HFF-Myc (cell line): ENCODE measurements at places on chromosomes 11 and 22.
A peak's percentile ranks its signal among the peaks of the same experiment; 100 is the strongest.

- DNase-seq = no peak
Observed at GRCh38 chr11:72009156-72009555, 10.4 kb downstream of the IL18BP start.

DNA sequence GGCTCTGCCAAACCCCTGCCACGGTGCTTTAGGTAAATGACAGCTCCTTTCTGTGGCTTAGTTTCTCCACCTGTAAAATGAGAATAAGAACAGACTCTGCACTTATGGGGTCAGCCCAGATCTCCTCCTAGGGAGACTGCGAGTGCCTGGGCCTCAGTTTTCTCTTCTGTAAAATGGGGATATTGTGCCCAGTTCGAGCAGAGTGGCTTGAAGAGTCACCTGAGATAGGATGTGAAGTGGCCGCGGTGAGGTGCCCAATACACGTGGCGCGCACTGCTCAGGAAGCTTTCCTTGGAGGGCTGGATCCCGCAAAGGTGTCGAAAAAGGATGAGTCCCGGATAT lies 473 bp upstream of the EMID1 start:
- no peak for DNase-seq

- DNase-seq = no peak
Observed at GRCh38 chr11:101840704-101841103, 74.1 kb upstream of the CEP126 start.

DNA sequence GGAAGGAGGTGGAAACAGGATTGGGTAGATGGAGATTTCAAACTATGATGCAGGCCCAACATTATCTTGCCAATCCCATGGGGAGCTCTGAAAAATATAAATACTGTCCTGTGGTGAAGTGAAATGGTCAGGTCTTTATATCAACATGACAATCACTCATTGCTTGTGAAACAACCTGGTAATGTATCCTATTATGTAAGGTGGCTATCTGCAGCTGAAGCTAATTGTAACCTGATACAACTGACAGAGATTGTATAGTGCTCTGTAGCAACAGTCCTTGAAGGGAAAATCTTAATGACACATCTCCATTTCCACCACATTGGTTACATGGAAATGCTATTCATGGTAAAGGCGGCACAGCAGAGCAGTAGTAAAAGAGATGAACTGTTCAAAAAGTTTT lies 20.7 kb upstream of the CHORDC1 start:
- no peak for DNase-seq

GRCh38 chr11:10017911-10018310 lies 276.1 kb downstream of the SBF2 start:
- DNase-seq = no peak

DNA sequence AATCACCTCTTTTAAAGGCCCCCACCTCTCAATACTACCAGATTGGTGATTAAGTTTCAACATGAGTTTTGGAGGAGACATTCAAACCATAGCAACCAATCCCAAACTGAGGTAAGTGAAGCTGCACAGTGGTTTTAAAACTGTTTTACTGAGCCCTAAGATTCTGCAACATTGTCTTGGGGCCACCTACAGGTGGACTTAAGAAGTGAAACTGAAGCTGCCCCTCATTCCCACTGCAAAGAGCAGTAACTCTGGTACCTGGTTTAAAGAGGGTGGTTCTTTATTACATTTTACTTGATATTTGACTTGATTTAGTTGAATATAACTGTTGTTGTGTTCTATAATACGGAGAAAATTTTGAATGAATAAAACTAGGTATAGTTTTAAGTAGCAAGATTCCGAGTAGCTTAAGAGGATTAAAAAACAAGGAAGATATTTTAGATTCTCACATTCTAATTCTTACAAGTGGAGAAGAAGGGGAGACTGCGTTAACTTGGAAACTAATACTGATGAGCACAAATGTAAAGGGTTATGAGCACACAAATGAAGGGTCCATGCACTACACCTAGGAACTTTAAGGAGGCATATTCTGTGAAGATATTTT lies 26.7 kb downstream of the SYT9 start:
- DNase-seq = peak; percentile 12

DNA sequence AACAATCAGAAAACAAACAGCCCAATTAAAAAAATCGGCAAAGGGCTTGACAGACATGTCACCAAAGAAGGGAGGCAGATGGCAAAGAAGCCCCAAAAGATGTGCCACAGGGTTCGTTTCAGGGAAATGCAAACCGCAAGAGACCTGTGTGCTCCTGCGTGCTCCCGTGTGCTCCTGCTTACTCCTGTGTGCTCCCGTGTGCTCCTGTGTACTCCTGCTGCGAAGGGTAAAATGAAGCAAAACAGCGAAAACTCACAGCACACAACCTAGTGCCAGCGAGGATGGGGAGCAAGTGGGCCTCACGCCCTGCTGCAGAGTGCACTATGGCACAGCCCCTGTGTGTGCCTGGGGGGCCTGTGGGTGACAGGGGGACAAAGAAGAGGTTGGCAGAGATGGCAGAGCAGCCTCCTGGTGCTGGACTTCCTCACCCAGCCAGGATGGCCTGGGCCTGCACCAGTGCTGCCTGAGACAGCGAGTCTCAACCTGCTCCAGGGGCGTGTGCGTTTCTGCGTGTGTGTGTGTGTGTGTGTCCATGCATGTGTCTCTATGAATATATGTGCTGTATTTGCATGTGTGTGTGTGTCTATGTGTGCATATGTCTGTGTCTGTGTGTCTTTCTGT lies 14.0 kb downstream of the ASCL2 start:
- no peak for DNase-seq

DNA sequence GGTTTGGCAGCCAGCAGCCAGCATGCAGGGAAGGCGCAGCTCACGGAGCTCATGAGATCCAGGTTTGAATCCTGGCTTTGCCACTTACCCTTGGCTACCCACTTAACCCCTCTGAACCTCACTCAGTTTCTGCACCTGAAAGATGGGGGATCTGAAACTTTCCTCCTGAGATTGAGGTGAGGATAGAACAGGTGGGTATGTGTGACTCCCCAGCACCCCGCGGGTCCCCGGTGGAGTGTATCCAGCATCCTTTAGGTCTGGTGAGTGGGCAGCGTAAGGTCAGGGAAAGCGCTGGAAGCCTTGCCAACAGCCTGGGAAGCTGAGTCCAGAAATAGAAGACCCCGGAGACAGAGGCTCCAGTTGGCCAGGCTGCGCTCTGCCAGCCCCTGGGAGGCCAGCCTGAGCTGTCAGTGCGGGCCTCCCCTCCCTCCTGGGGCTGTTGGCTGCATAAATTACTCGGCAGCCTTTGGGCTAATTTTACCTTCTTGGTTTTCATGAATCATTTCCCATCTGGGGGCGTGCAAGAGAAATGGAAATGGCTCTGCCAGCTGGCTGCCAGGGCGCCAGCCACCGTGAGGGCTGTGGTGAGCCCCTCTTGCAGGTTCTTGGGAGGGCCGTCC lies 17.6 kb downstream of the PRDM11 start:
- no peak for DNase-seq

GRCh38 chr22:47406896-47407295 lies 644.4 kb downstream of the TBC1D22A start:
- no peak for DNase-seq

DNA sequence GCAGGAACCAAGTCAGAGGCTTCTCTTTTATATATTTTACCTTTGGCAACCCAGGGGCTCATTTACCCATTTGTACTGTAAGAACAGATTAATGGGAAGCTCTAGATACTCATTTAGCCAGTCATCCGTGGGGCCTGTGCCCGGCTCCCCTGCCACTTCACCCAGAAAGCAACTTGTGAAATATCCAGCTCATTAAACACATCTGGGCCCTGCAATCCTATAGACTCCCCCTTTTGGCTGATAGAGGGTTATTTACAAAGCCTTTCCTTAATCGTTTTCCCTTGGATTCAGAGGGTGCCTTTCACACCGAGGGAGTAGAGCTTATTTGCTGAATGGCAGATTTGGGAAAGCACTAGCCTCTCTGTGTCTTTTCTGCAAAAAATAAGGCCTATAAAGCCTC lies 118.7 kb upstream of the SORL1-AS1 start:
- DNase-seq = no peak

DNA sequence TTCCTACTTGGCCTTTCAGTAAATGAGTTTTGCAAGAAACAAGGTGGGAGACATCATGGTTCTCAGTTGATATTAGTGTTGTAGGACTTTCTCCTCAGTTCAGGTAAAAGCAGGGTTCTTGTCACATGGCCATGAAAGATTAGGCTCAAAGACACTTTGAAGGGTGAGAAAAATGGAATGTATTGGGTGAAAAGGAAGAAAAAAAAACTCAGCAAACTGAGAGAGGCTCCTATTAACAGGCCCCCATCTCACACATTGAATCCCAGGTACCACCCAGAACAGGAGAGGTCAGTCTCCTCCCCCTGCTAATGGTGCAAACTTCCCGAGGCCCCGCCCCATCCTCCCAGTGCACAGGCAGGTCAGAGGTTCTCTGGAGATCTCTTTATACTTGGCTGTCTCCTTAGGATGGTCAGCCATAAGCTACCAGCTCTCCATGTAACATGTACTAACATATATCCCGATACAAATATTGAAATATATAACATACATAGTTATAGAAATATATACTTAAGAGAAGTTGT lies 62.2 kb downstream of the MICAL2 start:
- DNase-seq = no peak

GRCh38 chr11:62689421-62690183 lies at the start of gene LRRN4CL:
TSS of gene LRRN4CL (minus strand) at chr11:62689530. CDS start at chr11:62688508, 1,022 bp downstream.
- peak; percentile 96 for DNase-seq

GRCh38 chr11:134008634-134009071 lies 51.9 kb upstream of the IGSF9B start:
- DNase-seq = no peak
